ENCODE measurements at places on chromosomes 3 and 15.

GRCh38 chr3:12840591-12841148 lies 695 bp downstream of the RPL32 start:
- no peak for DNase-seq

GRCh38 chr3:190443257-190443656 lies 6.4 kb downstream of the TMEM207 start:
- DNase-seq = peak; percentile 66

- DNase-seq = no peak
Observed at GRCh38 chr3:61948699-61949305, 387.4 kb downstream of the PTPRG start.

GRCh38 chr15:63059075-63059474 lies 16.5 kb downstream of the TPM1 start:
- no peak for DNase-seq

GRCh38 chr15:48440084-48440483 lies 108.9 kb downstream of the DUT start:
- no peak for DNase-seq

DNA sequence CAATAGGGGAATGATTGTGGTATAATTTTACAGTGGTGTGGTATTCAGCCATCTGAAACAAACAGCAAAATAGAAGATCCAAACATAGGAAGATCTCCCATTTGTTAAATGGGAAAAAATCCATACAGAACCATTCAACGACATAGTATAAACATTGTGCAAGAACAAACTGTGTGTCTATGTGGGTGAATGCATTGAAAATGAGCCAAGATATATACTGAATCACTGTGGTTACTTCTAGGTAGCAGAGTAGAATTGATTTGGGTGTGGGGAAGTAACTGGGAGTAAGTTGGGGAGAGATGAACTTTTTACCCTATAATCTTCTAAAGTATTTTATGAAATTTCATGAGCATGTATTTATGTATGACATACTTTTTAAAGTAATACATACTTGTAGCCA lies 123.1 kb upstream of the UMPS start:
- peak; percentile 21 for DNase-seq

GRCh38 chr3:10286596-10287295 lies 6.0 kb downstream of the GHRL start:
- DNase-seq = peak; percentile 89

GRCh38 chr15:37550360-37551024 lies 383.9 kb upstream of the TMCO5A start:
- no peak for DNase-seq

DNA sequence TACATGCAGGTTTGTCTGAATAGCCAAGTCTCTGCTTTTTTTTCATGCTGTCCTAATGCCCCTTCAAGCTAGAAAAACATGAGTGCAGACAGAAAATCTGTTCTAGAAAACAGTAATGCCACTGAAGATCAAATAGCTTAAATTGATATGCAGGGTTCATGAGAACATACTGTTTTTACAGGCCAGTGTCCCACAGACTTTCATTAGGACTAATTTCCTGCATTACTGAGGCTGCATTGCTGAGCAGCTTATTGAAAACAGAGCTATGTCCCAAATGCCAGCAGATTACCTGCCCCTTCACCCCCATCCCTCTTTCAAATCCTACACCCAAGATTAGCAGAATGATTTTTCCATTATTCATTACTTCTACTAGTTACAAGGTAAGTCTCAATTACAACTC lies 665 bp downstream of the TM4SF18 start:
- no peak for DNase-seq

DNA sequence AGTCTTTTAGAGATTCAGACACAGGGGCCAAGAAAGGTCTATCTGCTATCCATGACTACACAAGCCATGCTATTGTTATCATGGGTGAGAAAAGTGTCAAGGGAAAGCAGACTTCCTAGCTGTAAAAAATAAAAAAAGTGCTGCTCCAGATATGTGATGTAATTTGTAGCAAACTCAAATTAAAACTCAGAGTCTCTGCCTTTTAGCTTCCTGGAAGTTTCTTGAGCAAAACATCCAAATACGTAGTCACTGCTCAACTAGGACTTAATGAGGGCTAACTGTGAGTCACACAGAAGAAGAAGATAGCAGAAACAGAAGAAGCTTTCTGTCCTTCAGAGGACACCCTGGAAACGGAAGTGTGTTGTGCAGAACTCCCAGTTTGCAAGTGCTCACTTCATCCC lies 393.4 kb upstream of the NR2F2 start:
- DNase-seq = no peak

GRCh38 chr3:82376883-82377282 lies 615.4 kb upstream of the GBE1 start:
- peak; percentile 36 for DNase-seq

DNA sequence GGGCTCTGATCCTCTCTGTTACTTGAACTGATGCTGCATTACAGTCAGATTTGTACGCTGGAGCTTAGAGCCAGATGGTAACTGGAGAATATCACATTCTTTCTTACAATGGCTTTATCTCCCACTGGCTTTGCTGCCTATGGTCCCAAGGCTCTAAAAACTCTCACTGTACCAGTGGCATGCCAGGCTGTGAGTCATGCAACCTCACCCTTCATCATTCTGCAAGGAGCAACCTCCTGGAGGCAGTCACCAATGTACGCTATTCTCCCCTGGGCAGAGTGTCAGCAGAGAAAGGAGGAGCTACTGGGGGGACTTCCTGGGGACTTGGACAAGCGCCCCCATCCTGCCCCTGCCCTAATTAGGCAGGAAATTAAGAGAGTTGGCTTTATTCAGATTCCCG lies 97.9 kb upstream of the EIF1B start:
- no peak for DNase-seq

- no peak for DNase-seq
Observed at GRCh38 chr3:118799303-118799702, 235.3 kb downstream of the IGSF11 start.

DNA sequence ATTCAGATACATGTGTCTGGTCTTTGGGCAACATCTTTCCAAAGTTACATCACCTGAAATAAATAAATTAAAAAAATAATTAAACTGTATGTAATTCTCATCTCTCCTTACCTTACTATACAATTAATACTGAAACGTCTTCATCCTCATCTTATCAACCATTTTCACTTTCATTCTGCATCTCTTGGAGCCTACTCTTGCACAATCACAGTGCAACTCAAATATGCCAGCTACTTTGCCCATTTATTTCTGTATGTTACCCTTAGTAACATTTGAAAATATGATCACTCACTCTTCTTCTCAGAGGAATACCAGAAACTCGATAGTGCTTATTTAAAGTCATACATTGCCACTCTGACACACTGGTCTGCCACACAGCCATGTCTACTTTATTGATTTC lies 1357.1 kb upstream of the CADM2 start:
- DNase-seq = no peak

DNA sequence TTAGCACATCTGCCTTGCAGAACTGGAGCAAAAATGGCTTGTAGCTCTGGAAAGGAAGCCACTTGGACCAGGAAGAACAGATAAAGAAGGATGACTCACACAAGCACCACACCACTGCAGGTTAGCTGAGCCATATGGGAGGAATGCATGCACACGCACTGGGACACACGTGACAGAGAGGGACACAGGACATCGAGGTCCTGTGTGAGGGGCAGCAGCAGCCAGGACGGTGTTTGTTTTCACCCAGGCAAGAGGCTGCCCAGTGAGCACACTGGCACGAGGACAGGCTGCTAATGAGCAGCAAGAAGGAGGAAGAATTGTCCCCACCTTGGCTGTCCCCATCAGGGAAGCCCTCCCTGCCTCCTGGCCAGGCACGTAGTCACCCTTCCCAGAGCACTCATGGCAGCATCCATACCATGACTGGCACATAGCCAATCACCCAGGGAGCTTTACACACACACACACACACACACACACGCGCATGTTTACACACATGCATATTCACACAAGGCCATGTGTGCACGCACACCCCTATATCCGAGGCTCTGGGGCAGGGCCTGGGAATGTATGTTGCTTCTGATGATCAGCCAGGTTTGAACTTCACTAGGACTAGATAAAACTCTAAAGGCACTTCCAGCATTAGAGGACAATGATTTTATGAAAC lies 24.0 kb upstream of the SPTBN5 start:
- peak; percentile 24 for DNase-seq

DNA sequence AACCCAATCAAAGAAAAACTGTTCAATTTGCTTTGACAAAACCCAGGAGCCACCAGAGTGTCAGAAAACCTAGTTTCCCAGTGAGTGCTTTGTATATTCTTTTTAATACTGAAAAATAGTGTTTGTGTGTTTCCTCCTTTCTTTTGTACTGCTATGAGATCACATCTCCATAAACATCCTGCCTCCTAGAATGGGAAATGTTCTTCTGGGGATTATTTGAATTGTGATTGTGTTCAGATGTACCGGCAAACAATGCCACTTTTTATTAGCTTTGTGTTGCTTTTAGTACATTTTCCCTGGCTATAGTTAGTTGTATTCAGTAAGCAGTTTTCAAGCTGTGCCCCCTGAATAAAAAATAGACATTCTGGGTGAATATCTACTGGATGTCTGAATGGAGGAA lies 148.0 kb upstream of the NR2E3 start:
- no peak for DNase-seq

DNA sequence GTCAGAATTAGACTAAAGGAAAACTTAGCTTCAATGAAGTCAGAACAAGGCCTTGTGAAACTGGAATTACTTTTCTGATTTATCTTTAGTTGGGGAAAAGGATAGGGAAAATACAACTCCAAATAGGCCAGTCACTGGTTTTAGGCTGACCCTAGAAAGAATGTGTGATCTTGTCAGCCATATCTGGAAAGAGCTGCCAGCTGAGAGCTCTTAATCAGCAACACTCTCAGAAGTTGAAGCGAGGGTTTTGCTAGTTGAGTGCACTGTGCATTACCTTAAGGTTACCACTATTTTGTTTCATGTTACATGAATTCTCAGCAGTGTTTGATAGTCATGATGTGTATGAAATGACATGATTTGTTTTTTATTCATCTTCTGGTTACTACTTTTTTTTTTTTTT lies 905.3 kb upstream of the ALCAM start:
- DNase-seq = no peak

- DNase-seq = no peak
Observed at GRCh38 chr3:98038286-98038685, 3.2 kb upstream of the GABRR3 start.

DNA sequence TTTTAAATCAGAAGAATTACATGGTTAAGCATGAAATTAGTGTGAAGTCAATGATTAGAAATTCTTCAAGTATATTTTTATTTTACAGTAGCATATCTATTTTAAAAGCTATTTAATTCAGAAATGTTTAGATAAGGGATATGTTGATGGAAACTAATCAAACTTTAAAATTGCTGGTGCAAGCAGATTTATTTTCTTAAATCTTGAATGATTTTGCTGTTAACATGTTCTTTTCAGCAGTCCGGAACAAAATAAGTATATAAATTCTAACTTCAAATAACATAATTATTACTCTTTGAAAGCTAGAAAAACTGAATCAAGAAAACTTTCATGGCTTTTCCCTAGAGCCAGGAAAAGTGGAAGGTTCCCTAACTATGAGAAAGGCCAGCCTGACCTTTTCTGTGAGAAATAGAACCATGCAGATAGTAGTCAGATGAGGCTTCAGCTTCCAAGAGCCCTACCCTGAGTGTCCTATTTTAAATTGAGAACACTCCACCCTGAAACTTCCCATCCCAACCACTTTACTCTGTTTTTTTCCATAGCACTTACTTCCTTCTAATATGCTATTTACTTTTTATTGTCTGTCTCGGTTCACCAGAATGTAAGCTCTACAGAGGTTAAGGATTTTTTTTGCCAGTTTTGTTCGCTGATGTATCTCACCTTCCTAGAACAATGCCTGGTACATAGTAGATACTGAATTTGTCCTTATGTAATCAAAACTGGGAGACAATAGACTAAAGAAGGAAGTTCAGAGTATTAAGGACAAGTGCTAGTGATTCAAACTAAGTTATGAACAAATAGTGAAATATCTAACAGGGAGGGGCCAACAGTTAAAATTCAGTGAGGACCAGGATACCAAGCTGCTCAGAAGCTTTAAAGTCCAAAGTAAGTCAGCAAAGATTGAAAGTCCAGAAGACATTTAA lies 66.8 kb downstream of the CD200R1L start:
- no peak for DNase-seq

DNA sequence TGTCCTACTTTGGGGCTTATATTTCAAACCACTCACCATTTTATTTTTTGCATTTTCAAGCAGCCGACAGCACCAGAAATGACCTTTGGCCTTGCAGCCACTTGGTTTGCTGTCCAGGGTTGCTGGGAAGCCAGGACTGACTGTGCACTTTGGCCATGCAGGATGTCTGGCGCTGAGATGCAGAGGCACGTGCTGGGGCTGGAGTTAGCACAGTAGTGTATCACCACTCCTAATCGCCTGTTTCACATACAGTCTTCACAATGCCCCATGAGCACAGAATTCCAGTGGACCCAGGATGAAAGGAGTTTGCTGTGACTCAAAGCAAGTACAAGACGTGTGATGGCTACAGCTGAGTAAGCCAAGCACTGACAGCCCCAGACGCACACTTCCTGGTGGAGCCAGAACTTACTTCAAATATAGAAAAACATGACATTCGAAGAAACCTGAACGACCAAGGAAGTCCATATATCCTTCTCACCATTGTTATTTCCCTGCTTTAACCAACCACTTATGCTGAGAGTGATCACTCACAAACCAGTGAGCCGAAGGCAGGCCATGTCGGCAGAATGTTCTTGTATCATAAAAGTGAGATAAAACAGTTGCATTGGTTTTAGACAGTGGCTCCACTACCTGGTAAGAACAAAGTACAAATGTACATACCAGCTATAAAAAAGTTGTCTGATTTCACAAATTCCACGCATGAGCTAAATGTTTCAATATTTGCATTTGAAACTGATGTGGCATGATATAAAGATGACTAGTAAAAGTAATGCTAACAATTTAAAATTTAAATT lies 16.0 kb downstream of the OCA2 start:
- DNase-seq = no peak
